ENCODE measurements at places on chromosomes 5 and 9.
A peak's percentile ranks its signal among the peaks of the same experiment; 100 is the strongest.

- no peak for DNase-seq
These were observed 331.2 kb upstream of the DAB2 start for GRCh38 chr5:39755986-39756385.

GRCh38 chr5:126464959-126465358 lies 41.8 kb downstream of the GRAMD2B start:
- no peak for DNase-seq

DNA sequence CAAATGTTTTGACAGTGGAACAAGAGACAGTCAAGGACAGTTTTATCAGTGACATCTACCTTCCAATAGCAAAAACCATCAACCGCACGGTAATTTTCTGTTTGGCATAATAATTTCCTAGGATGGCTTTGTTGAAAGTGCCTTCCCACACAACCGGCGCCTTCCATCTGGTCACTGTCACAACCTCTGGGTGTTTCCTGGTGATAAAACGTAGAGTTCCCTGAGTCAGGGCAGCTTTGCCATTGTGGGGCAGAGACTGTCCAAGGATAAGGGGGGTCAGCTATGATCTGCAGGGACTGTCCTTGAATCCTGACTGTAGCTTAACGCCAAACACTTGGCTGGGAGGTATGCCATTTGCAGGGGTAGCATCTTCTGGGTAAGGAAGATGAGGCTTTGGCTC lies 47.6 kb downstream of the GGTA1 start:
- DNase-seq: no peak

- DNase-seq: no peak
These were observed 69.2 kb upstream of the S1PR3 start for GRCh38 chr9:88922091-88922490.

DNA sequence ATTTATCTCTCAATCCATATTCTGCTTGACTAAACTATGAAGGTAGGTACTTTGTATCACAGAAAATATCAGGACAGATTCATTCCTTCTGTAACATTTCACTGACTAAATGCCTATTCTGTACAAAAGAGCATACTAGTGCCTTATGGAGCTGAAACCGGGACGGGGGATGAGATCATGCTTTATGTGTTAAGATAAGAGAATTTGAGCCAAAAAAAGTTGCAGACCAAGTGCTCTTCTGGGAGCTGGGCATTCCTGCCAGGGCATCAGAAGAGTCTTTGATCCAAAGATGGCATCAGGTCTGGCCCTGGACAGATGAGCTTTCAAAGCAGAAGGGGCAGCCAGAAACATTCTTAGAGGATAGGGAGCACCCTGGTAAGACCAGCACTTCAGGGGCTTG lies 27.5 kb upstream of the GLIPR2 start:
- DNase-seq: no peak

DNA sequence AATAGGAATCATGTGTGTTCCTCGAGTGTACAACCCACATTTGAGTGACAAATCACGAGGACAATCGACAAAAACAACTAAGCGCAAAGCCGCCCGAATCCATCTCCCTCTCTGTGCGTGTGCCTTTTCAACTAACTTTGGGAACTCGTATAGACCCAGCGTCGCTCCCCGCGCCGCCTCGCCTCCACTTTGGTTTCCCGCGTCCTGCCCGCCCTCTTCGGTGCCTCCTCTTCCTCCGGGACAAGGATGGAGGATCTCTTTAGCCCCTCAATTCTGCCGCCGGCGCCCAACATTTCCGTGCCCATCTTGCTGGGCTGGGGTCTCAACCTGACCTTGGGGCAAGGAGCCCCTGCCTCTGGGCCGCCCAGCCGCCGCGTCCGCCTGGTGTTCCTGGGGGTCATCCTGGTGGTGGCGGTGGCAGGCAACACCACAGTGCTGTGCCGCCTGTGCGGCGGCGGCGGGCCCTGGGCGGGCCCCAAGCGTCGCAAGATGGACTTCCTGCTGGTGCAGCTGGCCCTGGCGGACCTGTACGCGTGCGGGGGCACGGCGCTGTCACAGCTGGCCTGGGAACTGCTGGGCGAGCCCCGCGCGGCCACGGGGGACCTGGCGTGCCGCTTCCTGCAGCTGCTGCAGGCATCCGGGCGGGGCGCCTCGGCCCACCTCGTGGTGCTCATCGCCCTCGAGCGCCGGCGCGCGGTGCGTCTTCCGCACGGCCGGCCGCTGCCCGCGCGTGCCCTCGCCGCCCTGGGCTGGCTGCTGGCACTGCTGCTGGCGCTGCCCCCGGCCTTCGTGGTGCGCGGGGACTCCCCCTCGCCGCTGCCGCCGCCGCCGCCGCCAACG lies at the start of gene GPR150:
GPR150 (plus strand) TSS at position 58 of the 840 bp plus-strand sequence; CDS start at position 247, 189 bp downstream.
- peak; percentile 5 for DNase-seq

DNA sequence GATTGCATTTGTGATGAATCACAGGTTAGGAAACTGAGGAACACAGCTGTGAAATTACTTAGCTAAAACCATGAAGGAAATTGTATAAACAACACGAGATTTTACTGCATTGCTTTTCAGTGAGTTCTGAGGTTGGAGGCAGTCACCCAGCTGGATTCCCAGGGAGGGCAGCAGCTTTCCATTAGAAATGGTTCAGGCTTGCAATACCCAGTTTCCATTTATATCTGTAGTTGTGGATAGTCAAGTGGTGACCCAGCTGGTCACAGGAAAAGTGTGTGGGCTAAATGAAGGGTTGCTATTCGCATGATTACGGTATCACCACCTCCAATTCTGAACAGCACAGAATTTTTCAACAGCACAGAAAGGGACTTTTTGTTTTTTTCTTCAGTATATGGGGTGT lies 34.3 kb upstream of the SPATA31D4 start:
- DNase-seq: no peak

- DNase-seq: no peak
These were observed 479.4 kb downstream of the AGTPBP1 start for GRCh38 chr9:85262333-85262732.

DNA sequence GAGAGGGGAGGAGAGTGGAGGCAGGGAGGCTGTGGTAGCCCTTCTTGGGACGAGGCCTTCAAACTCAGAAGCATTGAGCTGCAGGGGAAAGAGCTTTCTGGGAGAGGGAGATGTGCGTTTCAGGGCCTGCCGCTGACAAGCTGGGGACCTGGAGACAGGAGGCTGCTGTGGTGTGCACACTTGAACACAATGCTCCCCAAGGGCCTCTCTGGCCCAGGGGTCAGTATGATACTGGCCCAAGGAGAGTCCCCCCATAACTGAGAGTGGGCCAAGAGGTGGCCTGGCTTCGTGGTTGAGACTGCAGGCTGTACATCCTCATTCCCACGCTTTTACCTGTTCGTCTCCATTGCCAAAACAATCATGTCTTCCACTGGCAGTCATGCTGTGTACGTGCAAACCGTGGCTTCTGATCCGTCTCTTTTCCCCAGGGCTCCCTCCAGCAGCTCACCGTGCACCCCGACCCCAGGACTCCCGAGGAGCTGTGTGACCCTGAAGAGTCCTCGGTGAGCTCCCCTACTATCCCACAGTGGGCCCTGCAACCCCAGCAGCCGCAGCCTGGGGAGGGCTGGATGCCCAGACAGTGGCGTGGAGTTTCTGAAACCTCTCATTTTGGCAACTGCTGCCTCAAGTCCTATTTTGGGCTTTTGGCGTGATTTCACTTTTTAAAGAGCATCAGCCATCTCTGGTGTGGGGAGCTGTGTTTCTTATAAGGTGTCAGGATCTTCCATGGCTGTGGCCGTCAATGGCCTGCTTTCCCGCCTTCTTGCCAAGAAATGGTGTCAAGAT lies 43.4 kb downstream of the COL15A1 start:
- DNase-seq: no peak

DNA sequence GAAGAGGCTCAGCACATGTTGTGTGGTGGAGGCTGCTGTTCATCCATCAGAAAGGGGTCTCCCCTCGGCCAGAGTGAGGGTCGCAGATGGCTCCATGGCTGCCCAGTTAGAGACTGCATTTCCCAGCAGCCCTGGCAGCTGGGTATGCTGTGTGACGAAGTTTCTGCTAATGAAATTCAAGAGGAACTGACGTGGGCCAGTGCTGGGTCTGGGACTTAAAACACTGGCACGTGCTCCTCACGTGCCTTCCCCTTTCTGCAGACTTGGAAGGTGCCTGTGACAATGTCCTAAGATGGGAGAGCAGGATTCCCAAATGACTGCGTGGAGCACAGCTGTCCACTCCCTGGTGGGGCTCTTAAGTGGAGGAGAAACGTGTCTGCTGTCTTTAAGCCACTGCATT lies 114.5 kb upstream of the RAPGEF1 start:
- no peak for DNase-seq

GRCh38 chr5:54535149-54535844 lies 17.7 kb downstream of the SNX18 start:
- DNase-seq: no peak

DNA sequence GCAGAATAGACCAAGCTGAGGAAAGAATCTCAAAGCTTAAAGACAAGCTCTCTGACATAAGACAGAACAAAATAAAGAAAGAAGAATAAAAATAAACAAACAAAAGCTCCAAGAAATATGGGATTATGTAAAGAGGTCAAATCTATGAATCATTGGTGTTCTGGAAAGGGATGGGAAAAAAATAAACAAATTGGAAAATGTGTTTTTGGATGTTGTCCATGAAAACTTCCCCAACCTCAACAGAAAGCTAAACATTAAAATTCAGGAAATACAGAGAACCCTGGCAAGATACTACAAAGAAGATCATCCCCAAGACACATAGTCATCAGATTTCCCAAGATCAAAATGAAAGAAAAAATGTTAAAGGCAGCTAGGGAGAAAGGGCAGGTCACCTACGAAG lies 662.0 kb upstream of the CDH18 start:
- DNase-seq: no peak

DNA sequence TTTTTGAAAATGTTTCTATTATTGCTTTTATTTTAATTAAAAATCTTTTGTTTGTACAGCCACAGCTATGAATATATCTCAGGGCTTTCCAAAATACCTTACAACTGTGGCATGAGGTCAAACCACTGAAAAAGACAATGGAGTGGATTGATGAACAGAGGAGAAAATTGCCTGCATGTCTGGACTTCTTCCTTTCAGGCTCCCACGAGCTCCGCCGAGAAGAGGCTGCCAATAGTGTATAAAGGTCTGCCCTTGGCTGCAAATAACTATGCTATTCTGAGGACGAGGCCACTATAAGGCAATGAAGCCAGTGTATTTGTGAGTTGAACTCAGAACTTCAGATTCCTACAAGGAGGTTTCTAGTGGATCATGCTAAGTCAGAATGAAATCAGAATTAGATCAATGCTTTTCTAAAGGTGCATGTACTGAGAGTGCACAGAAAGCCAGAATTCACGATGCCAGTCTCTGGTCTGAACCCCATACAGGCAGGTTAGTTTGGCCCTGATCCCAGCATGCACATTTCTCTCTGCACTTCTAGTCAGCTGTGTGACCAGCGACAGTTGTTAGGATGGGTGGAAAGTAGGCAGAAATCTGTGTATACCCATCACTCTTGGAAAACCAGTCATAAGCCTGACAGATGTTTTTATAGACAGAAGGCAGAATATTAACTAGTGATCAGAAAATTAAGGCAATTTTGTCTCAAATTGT lies 42.7 kb upstream of the PLPP1 start:
- DNase-seq: no peak

- DNase-seq: no peak
These were observed 167.0 kb downstream of the RGS3 start for GRCh38 chr9:113630386-113631136.

- no peak for DNase-seq
These were observed 63.4 kb downstream of the DAB2IP start for GRCh38 chr9:121714873-121715272.

- DNase-seq: no peak
These were observed 69.4 kb upstream of the DAB2IP start for GRCh38 chr9:121581786-121582600.

DNA sequence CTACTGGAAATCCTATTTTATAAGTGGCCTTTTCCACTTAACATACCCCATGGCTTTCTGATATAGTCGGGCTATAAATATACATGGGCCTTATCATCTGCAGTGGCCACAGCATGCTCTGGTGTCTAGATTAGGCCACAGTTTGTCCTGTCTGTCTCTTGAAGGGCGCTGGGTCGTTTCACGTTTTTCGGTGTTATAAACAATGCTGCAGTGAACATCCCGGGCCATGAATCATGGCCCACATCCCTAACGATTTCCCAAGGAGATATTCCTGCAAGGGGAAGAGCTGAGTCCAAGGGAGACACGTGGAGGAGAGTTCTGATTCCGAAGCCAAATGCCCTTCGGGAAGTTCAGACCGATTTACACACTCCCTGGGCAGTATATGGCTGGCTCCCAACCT lies 8.4 kb downstream of the PLPP7 start:
- no peak for DNase-seq

DNA sequence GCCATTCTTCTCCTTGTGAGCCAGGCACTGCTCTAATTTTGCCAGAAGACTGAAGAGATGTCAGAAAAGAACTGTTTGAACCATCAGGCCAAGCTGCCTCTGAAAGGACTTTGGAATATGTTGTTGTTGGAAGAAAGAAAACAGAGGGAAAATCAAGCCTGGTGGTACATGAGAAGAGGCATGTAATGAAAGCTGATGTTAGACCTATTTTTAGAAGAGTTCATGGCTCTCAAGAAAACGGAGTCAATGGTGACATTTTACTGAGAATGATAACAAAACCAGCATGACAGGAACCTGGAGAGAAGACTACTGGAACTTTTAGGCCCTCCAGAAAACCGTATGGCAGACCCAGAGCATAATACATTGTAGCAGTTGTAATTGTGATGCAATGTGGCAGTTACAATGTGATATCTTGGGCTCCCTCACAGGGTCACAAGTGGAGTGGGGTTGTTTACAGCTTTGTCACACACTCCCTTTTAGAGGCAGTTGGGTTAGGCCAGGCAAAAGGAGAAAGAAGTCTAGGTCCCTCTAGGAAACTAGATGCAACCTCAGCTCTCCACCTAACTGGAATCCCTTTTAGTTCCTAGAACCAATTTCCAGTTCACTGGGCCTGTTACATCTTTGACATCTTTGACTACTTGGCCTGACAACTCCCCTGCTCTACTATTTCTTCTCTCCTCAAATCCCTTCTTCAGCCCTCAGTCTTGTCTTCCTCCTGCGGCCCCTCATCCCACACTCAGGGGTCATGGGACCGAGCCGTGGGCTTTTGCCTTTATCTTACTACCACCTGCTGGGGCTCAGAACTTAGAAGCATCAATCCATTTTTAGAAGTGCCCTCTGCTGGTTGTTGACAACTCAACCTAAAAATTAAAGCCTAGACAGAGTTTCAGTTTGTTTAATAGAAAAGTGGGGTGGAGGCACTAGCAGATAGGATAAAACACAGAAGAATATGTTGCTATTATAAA lies 61.2 kb upstream of the JAK2 start:
- DNase-seq: no peak

GRCh38 chr5:146475190-146475780 lies 28.2 kb downstream of the TCERG1 start:
- no peak for DNase-seq

- no peak for DNase-seq
These were observed 96.5 kb downstream of the GABBR2 start for GRCh38 chr9:98612061-98612752.

DNA sequence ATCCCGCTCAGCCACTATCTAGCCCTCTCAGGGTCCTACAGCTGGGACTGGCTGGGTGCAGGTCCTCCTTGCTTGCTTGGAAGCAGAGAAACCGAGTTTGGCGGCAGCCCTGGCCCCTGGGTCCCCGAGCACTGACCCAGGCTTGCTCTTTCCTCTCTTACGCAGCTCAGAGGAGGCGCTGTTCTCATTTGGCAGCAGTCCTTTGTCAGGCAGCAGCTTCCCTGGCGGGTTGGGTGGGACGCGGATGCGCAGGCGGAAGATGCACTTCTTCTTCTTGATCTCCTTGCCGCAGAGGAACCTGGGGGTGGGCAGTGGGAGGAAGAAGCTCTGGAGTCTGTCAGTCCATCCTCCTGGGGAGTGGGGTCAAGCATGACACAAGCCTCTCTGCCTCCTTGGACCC lies 14.5 kb downstream of the PHF19 start:
- no peak for DNase-seq

- no peak for DNase-seq
These were observed 2.7 kb downstream of the CXCL14 start for GRCh38 chr5:135576075-135576599.
